NAMALWA (cell line): ENCODE measurements at places on chromosomes 7 and 10.

- DNase-seq: no peak
These were observed 33.3 kb upstream of the MNX1 start for GRCh38 chr7:157043745-157044144.

DNA sequence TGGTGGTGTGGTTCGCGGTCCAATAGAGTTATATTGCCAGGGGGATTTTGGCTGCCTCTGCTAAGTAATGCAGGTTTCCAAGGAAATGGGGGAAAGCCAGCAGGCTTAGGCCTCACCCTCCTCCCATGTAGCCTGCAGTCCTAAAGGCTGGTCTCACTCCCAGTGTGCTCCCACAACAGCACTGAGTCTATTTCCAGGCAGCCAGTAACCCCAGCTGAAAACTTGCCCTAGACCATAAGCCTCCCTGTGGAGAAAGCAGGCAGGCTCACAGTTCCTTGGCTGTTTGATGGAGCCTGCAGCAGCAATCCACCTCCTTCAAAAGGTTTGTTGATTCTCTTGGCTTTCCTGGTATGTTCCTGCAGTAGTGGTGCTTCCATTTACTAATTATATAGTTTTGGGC is 220.0 kb upstream of the ZNF804B start:
- no peak for DNase-seq

GRCh38 chr7:141208539-141208938 is 134.7 kb downstream of the TMEM178B start:
- DNase-seq: no peak

- DNase-seq: peak; percentile 76
These were observed 1.1 kb downstream of the RRP12 start for GRCh38 chr10:97399843-97400545.

DNA sequence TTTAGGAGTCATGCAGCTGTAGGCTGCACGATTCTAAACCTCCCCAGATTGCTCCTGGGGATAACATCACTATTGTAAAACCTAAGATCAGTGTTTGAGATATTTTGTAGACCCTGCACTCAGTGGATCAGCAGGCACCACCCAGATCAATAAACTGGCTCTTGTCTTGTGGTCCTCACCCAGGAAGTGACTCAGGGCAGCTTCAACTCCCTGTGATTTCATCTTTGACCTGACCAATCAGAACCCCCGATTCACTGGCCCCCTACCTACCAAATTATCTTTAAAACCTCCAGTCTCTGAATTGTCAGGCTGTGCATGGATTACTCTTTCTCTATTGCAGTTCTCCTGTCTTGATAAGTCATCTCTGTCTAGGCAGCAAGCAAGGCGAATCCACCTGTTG is 25.7 kb downstream of the ARL5B start:
- DNase-seq: no peak

- peak; percentile 4 for DNase-seq
These were observed 947.7 kb upstream of the SORCS1 start for GRCh38 chr10:108112218-108112617.

DNA sequence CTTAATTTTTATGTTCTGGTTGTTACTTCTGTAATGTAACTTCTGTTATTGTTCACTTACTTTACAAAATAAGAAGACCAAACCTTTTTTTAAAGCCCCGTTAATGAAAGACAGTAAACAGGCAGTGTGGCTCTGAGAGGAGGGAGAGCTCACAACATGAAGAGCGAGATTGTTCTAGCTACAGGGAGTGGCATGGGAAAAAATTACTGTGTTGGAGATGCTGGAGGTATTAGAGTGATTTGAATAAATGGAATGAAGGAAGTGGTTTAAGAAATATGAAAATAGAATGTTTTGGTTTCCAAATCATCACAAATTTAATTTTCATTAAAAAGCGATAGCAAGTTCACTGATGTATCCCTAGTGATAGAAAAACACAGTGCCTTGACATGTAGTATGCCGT is 31.8 kb downstream of the REEP3 start:
- no peak for DNase-seq

GRCh38 chr10:82191653-82192052 is 316.7 kb downstream of the NRG3 start:
- DNase-seq: no peak

DNA sequence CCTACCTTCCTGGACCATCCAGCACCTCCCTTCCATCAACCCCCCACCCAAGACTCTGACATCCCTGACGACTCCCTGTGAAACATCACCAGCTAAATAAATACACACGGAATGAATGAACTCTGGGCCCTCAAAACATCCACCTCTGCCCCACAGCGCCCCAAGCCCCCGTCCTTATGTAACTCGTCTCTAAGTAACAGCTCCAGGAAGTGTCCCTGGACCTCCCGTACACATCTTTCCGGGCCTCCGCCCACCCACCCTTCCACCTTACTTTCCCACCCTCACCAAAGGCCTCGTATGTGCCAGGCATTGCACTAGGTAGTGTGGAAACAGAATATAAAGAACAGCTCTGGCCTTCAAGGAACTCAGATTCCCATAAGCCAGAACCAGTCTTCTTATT is 27.7 kb upstream of the SLIT1 start:
- DNase-seq: no peak

- peak; percentile 62 for DNase-seq
These were observed 81.2 kb upstream of the UCN3 start for GRCh38 chr10:5283305-5284158.

- no peak for DNase-seq
These were observed 545.1 kb downstream of the AUTS2 start for GRCh38 chr7:70143075-70144044.

GRCh38 chr10:129030996-129031843 is 435.8 kb upstream of the MGMT start:
- peak; percentile 35 for DNase-seq

GRCh38 chr10:121553511-121554264 is 44.6 kb downstream of the FGFR2 start:
- no peak for DNase-seq

DNA sequence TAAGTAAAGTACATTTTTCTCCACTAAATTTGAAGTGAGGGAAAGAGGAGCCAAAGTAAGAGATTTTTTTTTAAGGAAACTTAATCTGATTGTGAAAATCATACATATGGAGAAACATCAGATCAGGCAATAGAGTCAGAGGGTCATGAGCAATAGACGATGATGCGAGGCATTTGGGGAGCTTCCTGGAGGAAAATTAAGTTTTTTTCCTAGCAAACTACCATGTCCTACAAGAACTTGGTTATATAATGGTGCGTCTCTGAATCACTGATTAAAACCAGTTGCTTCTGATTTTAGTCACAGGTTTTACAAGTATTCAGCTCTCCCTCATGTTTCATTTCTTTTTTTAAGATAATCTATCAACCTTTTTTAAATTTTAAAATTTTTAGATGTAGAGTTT is 52.1 kb upstream of the MTURN start:
- DNase-seq: no peak

DNA sequence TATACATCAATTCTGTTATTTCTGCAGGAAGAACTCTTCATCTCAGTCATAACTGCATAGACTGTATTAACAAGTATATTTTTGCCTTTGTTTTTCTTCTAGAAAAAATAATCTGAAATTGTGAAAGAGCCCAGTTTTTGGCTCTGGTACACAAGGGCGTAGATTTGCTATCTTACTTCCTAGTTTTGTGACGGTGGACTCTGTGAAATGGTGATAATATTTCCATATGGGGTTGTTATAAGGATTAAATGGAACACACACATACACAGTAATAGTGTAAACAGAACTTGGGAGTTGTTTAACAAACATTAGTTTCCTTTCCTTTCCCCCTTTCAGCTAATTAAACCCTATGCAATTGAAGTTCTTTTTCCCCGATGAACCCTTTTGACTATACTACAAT is 108.7 kb downstream of the MKLN1 start:
- no peak for DNase-seq

DNA sequence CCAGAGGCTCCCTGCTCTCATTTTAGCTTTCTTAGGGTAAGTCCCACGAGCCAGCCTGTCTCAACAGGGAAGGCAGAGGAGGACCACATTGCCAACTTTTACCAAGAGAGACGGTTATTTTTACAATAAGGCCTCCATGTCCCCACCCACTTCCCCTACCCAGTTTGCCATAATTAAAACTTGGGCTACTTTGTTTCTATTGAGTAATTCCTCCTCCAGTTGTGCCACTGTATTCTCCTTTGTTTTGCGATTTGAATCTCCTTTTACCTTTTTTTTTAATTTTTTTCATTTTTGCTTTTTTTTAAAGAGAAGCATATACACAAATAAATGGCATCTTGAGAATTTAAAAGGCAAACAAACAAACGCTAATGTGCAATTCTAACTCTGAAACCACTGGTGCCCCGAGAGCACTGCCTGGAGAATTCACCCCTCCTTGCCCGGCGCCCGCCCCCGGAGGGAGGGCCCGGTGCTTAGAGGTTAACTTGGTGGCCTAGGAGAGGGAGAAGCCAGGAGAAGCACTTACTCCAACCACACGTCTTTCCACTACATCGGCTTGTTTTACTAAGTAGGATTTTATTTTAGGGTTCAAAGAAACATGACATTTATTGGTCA is 282.3 kb downstream of the USP6NL start:
- DNase-seq: no peak

- DNase-seq: no peak
These were observed 74.2 kb upstream of the EGR2 start for GRCh38 chr10:62890395-62890794.

- peak; percentile 53 for DNase-seq
These were observed 724.5 kb upstream of the POT1 start for GRCh38 chr7:125654076-125654475.

DNA sequence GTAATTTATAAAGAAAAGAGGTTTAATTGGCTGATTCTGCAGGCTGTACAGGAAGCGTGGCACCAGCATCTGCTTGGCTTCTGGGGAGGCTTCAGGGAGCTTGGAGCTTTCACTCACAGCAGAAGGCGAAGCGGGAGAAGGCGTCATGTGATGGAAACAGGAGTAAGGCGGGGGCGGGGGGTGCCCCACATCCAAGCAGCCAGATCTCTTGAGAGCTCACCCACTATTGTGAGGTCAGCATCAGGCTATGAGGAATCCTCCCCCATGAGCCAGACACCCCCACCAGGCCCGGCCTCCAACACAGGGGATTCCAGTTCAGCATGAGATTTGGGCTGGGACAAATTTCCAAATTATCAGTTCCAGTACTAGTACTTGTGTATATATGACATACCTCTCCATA is 46.2 kb downstream of the WDR37 start:
- DNase-seq: no peak

DNA sequence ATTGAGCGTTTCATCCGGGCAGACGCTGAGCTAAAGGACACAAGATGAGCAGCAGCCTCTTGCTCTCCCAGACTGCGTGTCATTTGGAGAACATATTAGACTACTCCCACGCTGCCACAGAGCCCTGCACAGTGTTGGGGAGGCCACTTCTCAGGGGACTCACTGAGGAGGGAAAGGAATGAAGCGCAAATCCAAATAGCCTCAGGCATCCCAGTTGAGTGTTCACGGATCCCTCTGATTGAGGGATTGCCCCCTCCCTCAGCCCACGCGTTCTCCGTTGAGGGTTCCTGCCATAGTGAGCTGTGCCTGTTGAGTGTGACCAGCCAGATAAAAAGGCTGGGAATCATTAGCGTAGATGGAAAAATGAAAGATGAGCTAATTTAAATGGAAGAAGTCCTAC is 563.4 kb downstream of the ACTR3B start:
- DNase-seq: no peak

DNA sequence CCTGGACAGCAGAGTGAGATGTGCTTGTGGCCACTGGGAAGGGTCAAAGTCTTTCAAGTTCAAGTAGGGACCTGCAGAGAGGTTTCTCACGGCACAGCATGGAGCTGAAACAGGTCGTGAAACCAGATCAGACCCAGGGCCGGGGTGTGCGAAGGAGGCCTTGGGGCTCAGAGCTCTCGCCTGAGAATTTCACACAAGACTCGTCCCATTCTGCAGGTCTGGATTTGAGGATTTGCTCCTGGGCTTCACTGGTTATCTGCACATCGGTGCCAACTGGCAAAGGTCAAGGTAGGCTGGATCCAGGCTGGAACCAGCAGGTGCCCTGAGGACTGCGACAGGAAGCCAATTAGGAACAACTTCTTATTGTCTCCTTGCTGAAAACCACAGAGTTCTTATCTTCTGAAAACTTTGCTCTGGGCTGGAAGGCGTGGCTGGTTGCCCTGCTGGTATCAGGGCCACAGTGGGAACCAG is 24.0 kb upstream of the GTF2I start:
- DNase-seq: no peak

GRCh38 chr10:130491011-130491692 is 355.0 kb downstream of the GLRX3 start:
- no peak for DNase-seq

- DNase-seq: no peak
These were observed 504.4 kb downstream of the GALNT17 start for GRCh38 chr7:71636329-71636728.

- no peak for DNase-seq
These were observed 566.1 kb upstream of the GALNT17 start for GRCh38 chr7:70565721-70566370.

DNA sequence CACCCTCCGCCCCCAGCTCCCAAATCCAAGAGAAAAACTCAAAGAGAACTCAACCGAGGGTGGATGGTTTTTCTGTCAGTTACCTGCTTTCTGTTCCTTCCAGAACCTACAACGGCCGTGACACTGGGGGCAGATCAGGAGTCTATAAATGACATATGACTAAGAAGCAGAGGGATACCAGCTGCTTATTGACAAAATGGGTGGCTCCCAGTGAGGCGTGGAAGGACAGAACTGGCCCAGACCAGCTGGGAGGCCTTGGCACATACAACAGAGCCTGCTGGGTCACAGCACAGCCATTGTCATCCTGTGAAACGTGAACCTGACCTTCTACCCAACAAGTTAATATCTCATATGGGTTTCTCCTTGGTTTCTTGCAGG is 84.3 kb upstream of the ADRB1 start:
- DNase-seq: no peak

DNA sequence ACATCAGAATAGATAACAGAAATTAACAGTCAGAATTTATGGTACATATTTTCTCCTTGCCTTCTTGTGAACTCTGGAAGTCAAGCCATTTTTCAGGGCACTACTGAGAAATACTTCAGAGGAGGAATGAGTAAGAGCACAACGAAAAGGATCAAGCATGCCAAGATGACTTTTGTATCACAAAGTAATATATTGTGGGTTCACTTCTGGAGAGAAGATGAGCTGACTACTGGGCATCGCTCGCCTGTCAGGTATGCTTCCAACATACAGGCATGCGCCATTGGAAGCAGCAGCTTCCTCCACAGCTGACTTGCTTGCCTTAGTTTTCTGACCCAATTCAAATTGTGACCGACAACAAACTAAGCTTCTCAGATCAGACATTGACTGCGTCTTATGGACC is 137.3 kb downstream of the VTI1A start:
- no peak for DNase-seq

DNA sequence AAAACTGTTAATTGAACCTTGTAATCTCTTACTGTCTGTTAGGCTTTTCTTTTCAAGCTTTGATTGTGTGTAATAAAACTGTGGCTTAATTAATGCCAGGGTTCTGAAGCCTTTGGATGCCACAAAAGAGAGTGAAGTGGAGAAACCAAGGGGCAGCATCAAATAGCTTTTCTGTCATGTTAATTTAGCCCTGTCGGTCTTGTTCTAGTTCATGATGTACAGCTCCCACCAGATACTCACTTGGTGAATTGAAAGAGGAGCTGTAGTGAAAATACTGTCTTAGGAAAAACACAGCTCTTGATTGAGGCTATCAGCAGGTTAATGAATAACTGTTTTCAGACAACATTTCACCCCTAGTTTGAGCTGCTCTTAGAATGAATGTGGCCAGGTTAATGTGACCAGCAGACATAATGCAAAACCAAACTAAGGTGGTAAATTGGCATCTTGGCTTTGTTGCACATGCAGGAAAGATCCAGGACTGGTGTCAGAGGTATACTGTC is 94.2 kb downstream of the POLL start:
- no peak for DNase-seq

- no peak for DNase-seq
These were observed 130.6 kb downstream of the EBF3 start for GRCh38 chr10:129833468-129833950.
